ENCODE measurements at places on chromosomes 6 and 20.

- DNase-seq: no peak
Observed at GRCh38 chr6:101422811-101423210, 29.3 kb downstream of the GRIK2 start.

DNA sequence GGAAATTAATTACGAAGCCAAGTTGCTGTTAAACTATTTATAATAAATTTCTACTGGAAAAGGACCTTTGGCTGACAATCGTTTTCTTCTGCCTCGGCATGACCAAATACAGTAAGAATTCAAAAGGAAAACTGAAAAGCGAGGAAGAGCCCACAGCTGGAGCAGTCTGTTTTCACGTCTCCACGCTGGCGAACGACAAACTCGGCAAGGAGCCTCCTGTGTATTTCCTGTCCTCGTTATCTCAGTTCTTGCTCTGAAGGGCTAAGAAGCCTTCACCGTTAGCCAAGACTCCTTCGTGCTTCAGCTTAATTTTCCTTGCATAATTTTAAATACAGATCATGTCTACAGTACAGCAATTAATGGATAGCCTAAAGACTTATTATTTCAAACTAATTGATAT, 214.3 kb upstream of the PLCB4 start:
- no peak for DNase-seq

DNA sequence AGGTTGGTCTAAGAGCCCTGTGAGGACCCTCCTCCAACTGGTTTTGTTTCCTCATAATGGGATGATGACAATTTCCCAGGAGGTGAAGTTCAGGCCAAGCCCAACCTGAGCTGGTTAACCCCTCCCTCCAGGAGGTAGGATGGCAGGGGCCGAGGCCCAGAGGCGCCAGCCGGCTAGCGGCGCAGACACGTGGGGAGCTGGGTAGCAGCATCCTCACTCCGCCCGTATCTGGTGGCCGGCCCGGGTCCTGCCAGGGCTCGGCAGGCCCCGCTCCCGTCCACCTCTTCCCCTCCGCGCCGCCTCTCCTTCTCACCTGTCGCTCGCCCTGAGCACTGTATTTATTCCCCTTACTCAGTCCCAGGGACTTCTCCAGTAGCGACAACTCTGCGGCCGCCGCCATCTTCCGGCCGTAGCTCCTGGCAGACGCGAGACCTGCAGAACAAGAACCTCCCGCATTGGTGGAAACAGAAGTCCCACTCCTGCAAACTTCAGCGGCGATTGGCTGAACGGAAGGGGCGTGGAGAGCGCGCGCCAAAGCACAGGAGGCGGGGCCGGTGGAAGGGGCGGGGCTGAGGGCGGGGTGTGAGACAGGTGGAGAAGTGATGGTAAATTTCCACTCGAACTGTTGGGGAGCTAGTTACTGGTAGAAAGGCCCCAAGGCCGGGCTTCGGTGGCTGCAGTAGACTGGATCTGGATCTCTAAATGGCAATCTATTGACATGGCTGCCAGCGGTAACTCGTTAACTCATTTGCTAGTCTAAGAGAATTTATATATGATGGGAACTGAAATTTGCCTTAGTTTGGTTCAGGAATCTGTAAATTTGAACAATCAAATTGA, at the start of gene EEF1E1:
EEF1E1 (minus strand) TSS at position 427 of the 837 bp plus-strand sequence; CDS start at position 400, 27 bp downstream.
- peak; percentile 97 for DNase-seq

DNA sequence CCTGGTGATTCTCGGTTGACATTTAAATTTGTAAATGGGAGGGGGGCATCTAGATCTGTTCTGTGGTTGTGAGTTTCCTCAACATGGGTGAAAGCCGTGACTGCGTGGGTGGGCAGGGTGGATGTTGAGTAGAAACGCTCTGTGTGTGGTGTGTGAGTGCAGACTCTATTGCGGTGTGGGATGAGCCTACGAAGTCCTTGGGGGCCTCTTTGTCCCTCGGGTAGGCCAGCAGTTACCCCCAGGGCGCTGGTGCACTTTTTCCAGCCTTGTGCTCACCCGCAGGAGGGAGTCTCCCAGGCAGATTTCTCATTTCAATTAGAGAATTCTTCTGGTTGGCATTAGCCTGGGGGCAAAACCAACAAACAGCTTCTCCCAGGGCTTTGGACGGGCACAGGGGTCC, 10.6 kb downstream of the TOX2 start:
- peak; percentile 58 for DNase-seq

DNA sequence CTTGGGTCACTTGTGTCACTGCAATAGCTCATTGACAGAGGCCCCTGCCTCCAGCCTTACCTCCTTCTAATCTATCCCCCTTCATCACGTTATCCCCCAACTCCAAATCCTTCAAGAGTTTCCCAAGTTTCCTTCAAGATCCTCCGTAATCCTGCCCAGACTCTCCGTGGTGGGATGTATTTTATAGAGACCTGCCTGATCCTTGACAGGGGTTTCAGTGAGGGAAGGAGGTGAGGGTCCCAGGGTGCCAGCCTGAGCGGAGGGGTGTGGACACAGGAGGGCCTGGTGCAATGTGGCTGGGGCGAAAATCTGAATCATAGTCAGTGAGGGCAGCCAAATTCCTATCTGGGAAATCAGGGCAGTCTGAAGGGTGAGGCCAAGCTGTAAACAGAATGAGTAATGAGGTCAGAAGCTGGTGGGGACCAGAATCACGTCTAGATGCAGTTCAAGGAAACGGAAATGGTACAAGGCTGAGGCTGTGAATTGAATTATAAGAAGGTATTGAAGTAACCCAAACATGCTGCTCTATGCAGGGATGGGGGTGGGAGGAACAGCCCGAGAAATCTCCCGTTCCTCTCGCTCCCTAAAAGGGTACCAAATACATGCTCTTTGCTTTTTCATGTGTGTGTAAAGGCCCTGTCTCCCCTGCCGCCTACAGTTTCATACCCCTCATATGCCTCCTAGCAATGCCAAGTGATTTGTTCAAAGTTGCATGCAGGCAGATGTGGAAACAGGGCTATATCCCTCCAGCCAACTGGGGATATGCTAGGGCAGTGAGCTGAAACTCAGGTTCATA, 35.4 kb upstream of the PIM1 start:
- no peak for DNase-seq

GRCh38 chr20:25532971-25533391, 52.4 kb downstream of the NINL start:
- no peak for DNase-seq

DNA sequence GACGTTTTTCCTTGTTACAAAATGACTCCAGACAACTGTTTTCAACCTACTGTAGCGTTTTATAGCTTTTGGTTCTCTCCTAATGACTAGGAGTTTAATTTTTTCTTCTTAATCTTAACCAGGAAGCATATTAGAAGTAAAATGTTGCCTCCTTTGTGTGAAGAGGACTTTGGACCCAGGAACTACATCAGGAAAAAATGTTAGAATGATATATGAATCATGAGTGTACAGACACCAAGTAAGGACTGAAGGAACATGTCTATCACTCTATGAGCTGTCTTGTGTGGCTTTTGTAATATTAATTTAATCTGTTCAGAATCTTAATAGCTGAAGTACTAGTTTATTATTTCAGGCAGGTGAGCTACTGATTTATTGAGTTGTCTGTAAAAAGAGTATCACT, 71.0 kb upstream of the MARCKS start:
- no peak for DNase-seq

DNA sequence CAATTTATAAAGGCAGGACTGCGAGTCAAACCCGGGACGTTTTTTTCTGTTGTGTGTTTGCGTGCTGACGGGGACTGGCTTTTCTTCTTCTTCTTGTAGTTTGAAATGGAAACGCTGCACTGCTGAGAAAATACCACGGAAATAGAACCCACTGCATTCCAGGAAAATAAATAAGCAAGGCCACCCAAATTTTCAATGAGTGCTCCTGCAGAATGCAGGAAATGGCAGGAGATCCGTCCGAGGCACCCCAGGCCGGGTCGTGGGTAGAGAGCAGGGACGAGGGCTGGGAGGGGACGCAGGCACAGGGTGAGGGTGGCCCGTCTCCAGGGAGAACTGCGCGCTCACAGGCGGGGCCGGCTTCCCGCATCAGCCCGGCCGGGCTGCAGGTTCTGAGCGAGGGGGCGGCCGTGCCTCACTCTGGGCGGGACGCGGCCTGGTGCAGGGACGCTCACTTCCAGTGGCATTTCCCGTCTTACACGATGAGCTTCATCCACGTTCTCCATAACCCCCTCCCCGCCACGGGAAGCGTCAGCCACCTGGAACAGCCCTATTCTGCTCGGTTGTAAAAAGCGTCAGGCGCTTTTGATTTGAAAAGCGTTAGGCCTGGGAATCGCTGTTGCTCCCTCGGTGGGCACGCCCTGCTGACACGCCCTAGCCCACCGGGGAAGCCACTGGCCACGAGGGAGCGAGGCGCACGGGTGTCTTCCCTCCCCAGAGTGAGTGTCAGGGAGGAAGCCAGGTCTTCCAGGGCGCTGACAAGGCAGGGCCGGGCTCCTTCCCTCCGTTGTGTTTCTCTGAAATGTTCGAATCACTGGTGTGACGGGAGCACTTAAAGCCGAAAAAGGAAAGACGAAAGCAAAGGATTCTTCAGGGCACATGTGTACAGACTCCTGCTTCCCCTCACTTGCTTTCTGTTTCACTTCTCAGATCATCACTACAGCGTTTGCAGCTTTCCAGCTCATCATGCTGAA, 17.9 kb upstream of the EXOC2 start:
- DNase-seq: peak; percentile 42

Data from stimulated activated CD8-positive, alpha-beta memory T cell treated with anti-CD3 and anti-CD28 coated beads, Interleukin-12 subunit alpha, Interleukin-12 subunit beta, amount 100 ng/mL, for 4 hours (primary cell).